OCI-LY7 (cell line): ENCODE measurements at places on chromosomes 3 and 15. TPM values are rescaled to one million over a fixed set of nuclear protein-coding genes. Genes with fewer than 3 reads are reported as not detected.

- no peak for DNase-seq
These were observed 15.0 kb downstream of the GTF2A2 start for GRCh38 chr15:59642351-59642750.

- DNase-seq: no peak
These were observed 33.3 kb downstream of the MAP1A start for GRCh38 chr15:43550527-43551363.

GRCh38 chr15:67873777-67874176 is 33.9 kb upstream of the RNU6-1 start:
- DNase-seq: no peak

- DNase-seq: no peak
These were observed 42.3 kb upstream of the RAB6B start for GRCh38 chr3:133937756-133938601.

Gene ADGRG7
- total RNA-seq: not detected in 2 replicates

DNA sequence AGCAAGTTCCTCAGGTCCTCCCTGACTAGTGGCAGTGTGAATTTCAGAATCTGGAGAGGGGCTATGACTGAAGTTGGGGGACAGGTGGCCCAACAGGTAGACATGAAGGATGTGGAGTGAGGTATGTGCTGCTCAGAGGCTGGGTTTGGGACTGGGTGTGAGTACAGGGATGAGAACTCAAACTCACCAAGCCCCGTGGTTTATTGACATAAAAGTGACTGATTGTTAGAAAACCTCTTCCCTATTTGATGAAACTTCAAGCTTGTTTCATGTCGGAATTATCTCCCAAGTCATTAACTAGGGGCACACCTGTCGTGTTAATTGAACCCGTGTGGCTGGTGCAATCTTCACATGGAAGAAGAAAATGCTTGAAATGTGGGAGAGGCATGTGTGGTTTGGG is 27.1 kb downstream of the FGD5 start:
- no peak for DNase-seq
